ENCODE measurements at places on chromosomes 4 and X. TPM values are rescaled to one million over a fixed set of nuclear protein-coding genes. Genes with fewer than 3 reads are reported as not detected.

DNA sequence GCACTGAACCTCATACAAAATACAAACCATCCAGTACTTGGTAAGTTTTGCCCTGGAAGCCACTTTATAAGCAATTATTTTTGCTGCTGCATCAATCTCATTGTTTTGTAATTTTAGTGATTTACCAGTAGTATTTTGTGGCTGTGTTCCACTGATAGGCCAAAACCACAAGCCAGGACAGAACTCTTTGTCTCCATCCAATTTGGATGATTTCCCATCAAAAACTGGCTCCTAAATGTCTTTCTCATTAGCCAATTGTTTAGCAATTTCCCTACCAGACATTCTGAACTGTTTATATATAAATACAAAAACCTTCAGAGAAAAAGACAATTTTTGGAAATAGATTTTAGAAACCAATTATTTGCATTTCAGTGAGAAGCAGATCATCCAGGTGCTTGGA is 4.4 kb downstream of the GSPT2 start:
- no peak for DNase-seq

- DNase-seq, result no peak
Observed at GRCh38 chrX:7154041-7154597, 6.2 kb upstream of the PUDP start.

DNA sequence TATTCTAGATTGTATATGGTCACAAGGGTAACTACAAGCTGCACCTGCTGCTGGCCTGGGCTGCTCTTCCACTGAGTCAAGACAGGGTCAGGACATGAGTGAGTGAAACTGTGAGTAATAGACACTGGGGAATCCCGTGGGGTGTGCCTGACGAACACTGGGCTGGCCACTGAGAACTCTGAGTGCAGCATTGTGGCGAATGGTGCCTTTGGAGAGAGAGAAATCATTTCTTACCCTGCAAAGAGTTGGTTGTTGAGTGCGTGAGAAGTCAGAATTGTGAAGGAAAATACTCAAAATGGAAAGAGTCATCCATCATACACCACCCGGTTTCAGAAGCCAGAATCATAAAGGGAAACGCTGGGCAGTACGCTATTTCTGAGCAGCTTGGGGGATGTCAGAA is 43.1 kb upstream of the LSM6 start:
- DNase-seq, result no peak

DNA sequence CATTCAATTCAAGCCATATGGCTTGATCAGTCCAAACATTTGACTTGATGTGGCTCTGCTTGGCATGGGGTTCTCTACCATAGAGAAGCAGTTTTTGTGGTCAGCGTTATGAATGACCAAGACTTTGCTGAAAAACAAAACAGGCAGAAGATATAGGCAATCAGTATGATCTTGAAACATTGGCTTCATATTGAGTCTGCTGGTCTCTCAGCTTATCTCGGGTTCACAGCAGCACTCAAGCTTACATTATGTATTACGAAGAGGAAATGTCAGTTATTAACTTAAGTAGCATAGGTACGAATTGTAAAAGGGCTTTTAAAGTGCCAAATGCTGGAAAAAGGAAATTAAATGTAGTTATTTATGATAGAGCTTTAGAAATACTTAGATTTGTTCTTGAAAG is 99.0 kb downstream of the AFF2 start:
- no peak for DNase-seq

- no peak for DNase-seq
Observed at GRCh38 chrX:124257924-124258702, 74.3 kb upstream of the TEX13D start.

DNA sequence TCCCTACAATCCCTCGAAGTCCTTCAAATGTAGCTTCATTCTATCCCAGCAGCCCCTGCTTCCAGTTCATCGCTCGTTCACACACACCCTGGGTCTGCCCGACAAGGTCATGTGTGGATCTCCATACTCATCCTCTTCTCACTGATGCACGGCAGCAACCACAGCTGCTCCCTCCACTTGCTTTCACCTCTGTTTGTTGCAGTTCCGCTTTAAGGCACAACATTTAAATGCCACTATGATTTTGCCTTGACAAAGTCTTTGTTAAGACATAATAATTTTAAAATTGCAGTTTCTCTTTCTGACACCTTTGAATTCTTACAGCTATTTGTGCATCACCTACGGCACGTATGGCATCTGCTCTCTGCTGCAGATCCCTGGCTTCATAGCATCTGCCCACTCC is 1.8 kb downstream of the ODAPH start:
- no peak for DNase-seq

GRCh38 chr4:56757821-56758411 is 63.6 kb downstream of the SPINK2 start:
- DNase-seq, result peak; percentile 91

DNA sequence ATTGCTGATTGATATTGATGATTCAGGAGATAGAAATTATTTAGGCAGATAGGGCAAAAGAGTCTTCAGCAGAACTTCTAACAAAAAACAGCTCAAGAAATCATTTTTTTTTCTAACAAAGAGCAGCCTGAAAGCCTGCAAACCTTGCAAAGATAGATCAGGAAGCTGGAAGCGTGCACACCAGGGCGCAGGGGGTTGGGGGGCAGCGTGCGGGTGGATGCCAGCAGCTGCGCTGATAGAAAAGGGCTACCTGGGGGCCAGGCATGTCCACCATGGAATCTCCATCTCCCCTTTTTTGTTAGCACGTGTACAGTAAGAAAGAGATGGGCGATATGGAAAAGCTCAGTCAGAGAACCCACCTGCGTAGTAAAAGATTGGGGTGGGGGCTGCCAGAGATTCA is 1.7 kb upstream of the CCDC110 start:
- DNase-seq, result peak; percentile 6

GRCh38 chr4:152209772-152210493 is 326.0 kb downstream of the FBXW7 start:
- no peak for DNase-seq

GRCh38 chrX:23557070-23557469 is 110.2 kb upstream of the PRDX4 start:
- no peak for DNase-seq

DNA sequence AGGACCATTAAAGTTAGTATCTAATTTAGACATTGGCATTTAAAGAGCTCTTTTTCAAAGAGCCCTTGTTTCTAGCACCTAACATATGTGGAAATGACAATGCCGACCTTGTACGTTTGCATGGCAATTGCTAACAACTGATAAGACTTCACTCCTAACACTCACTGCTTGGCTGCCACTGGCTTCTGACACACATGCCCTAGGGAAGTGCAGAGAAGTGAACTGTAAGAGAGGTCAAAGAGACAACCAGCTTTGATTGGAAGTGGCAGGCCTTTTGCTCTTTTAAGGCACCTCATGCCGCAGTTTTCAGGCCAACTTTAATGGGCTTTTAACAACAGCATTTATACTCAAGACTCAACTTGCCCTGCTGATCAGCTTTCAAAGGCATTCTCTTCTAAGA is 158.4 kb downstream of the RAB28 start:
- no peak for DNase-seq

DNA sequence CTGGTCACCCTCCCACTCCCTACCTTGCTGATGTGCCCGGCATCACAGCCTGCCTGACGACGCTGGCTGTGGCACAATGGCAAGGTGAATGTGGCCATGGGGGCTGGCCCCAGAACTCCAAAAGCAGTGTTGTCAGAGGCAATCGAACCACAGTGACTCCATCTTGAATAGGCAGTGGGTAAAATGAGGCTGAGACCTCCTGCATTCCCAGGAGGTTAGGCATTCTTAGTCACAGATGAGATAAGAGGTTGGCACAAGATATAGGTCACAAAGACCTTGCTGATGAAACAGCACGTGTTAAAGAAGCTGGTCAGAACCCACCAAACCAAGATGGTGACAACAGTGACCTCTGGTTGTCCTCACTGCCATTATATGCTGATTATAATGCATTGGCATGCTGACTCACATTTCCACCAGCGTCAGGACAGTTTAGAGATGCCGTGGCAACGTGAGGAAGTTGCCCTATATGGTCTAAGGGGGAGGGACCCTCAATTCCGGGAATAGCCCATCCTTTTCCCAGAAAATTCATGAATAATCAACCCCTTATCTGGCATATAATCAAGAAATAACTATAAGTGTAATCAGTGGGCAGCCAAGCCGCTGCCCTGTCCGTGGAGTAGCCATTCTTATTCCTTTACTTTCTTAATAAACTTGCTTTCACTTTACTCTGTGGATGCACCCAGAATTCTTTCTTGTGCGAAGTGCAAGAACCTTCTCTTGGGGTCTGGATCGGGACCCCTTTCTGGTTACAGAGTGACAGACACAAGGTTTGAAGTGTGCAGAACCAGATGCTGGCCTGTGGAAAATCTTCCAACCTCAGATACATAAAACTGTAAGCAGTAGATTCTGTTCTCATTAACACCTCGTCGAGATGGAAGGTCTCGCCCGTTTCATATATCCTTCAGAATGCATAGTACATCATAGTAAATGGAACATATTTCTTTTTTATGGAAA is 26.8 kb upstream of the CLDN24 start:
- peak; percentile 93 for DNase-seq

Gene ARAP2
- 3.6 TPM for total RNA-seq

Gene FDCSP
- not detected for total RNA-seq

Gene KLF3
- total RNA-seq, result 27.7 TPM

Gene LDB2
- total RNA-seq, result 21.8 TPM

Gene STK26
- 9.4 TPM for total RNA-seq

Gene SULT1E1
- total RNA-seq, result not detected

Gene CYLC1
- not detected for total RNA-seq

Gene RPS6KA6
- 4.0 TPM for total RNA-seq

Gene C4orf33
- 13.3 TPM for total RNA-seq

Gene PPID
- 19.2 TPM for total RNA-seq

Gene SSX3
- not detected for total RNA-seq

Gene CDS1
- under 0.01 TPM for total RNA-seq

Gene CRLF2
- total RNA-seq, result 0.29 TPM

Gene GYPA
- total RNA-seq, result not detected

Gene CFI
- 53.9 TPM for total RNA-seq

All from osteoblast (primary cell).